Calu3 (cell line): ENCODE measurements at places on chromosomes 6 and 20. TPM values are rescaled to one million over a fixed set of nuclear protein-coding genes. Genes with fewer than 3 reads are reported as not detected.

Gene SMPDL3A
- 1.6 and 1.8 TPM in 2 replicates for total RNA-seq

Gene C6orf52
- total RNA-seq: not detected in 2 replicates

Gene HAO1
- total RNA-seq: not detected in 2 replicates

Gene GPLD1
- 2.0 and 3.5 TPM in 2 replicates for total RNA-seq

DNA sequence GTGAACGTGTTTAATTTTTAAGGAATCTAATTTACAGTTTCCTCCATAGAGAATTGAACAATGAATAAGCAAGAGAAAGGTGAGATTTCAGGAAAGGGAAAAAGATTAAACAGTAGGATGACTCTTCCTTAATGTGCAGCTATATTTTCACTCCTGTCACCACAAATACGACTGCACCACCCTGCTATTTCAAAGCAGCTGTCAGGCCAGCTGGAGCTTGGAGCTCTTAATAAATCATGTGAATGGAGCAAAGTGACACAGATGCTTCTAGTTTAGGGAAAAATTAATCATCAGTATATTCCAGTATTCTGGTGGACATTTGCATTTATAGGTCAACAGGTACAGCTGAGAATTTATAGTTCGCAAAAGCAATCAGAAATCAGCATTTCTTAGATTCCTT lies 56.5 kb upstream of the PKIB start:
- DNase-seq: no peak

DNA sequence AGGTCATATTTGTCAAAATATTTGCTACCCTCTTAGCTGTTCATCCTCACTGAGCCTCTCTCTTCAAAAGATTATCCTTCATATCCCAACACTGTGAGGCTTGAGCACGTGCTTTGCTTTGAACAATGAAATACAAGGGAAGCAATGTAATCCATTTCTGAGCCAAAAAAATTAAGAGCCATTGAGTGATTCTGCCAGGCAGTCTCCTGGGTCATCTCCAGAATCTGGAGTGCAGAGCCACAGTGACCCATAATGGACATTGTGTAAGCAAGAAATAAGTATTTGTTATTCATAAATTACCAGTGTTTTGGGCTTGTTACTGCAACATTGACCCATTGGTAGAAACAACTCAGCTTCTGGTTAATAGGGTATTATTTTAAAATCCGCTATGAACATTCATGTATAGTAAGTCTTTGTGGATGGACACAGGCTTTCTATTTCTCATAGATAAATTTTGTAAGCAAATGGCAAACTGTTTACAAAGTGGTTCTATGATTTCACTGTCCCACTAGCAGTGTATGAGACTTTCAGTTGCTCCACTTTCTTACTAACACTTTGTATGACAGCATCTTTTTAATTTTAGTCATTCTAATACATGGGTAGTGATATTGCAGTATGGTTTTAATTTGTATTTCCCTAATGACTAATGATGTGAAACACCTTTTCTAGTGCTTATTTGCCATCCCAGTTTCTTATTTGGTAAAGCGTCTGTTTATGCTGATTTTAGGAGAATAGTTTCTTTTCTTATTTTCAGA lies 358.2 kb downstream of the PLCB1 start:
- DNase-seq: no peak

GRCh38 chr20:13910492-13910891 lies 79.9 kb downstream of the SEL1L2 start:
- no peak for DNase-seq

- no peak for DNase-seq
Measured at GRCh38 chr6:118775381-118775780, 118.6 kb upstream of the ASF1A start.

GRCh38 chr6:147279427-147279826 lies 75.2 kb downstream of the STXBP5 start:
- DNase-seq: no peak

- DNase-seq: no peak
Measured at GRCh38 chr20:16444057-16444777, 129.0 kb downstream of the KIF16B start.

GRCh38 chr20:62177307-62177706 lies 5.5 kb upstream of the MTG2 start:
- DNase-seq: no peak

GRCh38 chr6:24883618-24884017 lies 52.1 kb downstream of the RIPOR2 start:
- no peak for DNase-seq

GRCh38 chr6:155970876-155971708 lies 515.5 kb upstream of the NOX3 start:
- no peak for DNase-seq

DNA sequence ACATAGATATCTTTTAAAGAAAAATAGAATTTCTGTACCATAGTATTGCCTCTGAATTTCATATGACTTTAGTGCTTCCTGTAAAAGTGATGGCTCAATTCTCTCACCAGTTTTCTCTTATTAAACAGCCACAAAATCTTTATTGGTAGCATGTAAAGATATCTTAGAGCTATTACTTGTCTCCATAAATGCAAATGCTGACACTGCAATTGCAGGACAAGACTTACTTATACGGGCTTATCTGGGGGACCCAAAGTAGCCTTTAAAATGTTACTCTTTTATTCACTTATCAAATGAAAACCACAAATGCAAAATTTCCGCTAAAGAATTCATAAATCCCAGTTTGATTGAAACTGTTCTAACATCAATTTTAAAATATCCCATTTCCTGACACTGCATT lies 287.1 kb upstream of the SPTLC3 start:
- DNase-seq: no peak

DNA sequence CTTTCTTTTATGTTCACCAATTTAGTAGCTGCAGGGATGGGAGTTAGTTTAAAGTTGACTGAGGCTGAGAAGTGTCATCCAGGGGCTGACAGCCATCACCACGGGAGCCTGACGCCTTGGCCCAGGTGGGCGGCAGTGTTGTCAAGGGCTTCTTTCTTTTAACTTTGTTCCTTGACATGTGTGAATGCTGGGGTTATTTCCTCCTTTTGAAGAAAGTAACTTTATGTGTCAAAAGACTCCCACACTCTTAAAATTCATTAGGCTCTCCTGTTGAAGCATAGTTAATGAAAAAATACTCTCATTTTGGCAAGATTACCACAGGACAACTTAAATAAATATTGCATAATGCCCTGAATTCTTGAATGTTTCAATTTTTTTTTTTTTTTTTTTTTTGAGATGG lies 50.0 kb downstream of the SASH1 start:
- no peak for DNase-seq
